ENCODE measurements at places on chromosomes 1 and 21. TPM values are rescaled to one million over a fixed set of nuclear protein-coding genes. Genes with fewer than 3 reads are reported as not detected.

C1QB gene
- not detected for total RNA-seq

OR2AK2 gene
- total RNA-seq, result not detected

BRDT gene
- total RNA-seq, result not detected

PIK3C2B gene
- 19.3 TPM for total RNA-seq

EPHB2 gene
- total RNA-seq, result 7.5 TPM

USP25 gene
- 49.0 TPM for total RNA-seq

KCNJ9 gene
- not detected for total RNA-seq

Data from astrocyte (in vitro differentiated cells and primary cell).